ENCODE measurements at places on chromosomes 3 and 15. TPM values are rescaled to one million over a fixed set of nuclear protein-coding genes. Genes with fewer than 3 reads are reported as not detected.

The ADGRG7 gene
- not detected for total RNA-seq

The AGBL1 gene
- not detected for total RNA-seq

The FAM43A gene
- total RNA-seq = 2.4 TPM

The BSN gene
- total RNA-seq = 0.07 TPM

The PCSK6 gene
- total RNA-seq = 11.6 TPM

The KY gene
- not detected for total RNA-seq

The SI gene
- total RNA-seq = not detected

The EAF2 gene
- 4.2 TPM for total RNA-seq

The CELF6 gene
- 0.21 TPM for total RNA-seq

The SEC22C gene
- total RNA-seq = 52.1 TPM

The PTH1R gene
- total RNA-seq = not detected

The NRG4 gene
- 0.85 TPM for total RNA-seq

The BLM gene
- 0.34 TPM for total RNA-seq

The XCR1 gene
- not detected for total RNA-seq

The PAK2 gene
- total RNA-seq = 136 TPM

The ZNF660 gene
- total RNA-seq = 0.34 TPM

The PAK6 gene
- total RNA-seq = 20.3 TPM

The PGBD4 gene
- total RNA-seq = 2.4 TPM

The TMCO5A gene
- total RNA-seq = not detected

The TM4SF4 gene
- total RNA-seq = not detected

The PDZRN3 gene
- total RNA-seq = 0.34 TPM

The GP9 gene
- not detected for total RNA-seq

The PLIN1 gene
- total RNA-seq = 0.34 TPM

The SPATA12 gene
- not detected for total RNA-seq

The ZNF502 gene
- total RNA-seq = 6.2 TPM

The TCTA gene
- total RNA-seq = 6.8 TPM

The TMEM108 gene
- total RNA-seq = not detected

Data from nasal cavity respiratory epithelium epithelial cell of viscerocranial mucosa (primary cell).